T-helper 17 cell (primary cell): ENCODE measurements at places on chromosomes 4 and X.

DNA sequence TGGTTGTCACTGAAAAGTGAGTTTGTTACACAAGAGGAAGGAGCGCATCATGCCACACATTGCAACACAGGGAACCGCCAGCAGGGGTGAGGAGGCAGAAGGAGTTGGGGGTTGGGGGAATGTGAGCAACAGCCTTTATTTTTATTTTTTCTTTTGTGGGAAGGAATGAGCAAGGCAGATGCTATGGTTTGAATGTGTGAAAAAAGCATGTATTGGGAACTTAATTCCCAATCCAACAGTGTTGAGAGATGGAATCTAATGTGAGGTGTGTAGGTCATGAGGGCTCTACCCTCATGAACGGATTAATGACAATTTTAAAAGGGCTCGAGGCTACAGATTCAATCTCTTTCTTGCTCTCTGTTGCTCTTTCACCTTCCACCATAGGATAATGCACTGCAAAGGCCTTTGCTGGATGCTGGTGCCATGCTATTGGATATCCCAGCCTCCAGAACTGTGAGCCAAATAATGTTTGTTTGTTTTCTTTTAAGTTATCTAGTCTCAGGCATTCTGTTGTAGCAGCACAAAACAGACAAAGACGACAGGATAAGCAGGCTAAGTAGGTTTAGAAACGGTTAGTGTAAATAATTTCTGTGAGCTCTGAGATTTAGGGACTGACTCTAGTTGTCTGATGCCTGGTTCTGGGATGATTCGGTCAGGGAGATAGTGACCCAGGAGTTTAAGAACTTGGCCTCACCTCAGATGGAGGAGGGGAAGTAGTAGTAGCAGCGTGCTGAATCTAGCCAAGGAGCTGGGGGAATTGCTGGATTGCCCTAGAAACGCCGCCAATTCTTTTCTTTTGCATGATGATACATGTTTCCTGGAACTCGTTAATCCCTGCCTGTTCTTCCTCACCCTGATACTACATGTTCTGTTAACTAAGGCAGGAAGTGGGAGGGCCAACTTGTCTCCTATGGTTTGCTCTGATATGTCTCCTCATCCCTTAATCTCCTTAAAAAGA, 156.6 kb upstream of the CTSO start:
- no peak for DNase-seq

DNA sequence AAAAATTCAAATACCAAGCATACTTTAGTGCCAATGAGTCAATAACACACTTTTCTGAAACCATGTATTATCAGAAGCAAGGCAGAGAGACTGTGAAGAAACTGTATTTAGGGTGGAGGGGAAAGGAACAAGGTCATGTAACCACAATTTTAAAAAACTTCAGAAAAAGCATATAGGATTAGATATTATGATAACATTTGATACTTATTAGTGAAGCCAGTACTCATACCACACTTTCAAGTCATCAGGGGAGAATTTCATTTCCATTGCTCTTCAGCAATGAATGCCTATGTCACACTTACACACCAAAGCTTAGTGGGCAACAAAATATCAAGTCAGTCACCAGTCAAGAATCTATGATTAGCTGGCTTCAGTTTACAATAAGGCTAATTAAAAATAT, 602.2 kb downstream of the IL15 start:
- DNase-seq = no peak

- DNase-seq = no peak
These were observed 119.4 kb upstream of the C1GALT1C1 start for GRCh38 chrX:120749141-120749846.

DNA sequence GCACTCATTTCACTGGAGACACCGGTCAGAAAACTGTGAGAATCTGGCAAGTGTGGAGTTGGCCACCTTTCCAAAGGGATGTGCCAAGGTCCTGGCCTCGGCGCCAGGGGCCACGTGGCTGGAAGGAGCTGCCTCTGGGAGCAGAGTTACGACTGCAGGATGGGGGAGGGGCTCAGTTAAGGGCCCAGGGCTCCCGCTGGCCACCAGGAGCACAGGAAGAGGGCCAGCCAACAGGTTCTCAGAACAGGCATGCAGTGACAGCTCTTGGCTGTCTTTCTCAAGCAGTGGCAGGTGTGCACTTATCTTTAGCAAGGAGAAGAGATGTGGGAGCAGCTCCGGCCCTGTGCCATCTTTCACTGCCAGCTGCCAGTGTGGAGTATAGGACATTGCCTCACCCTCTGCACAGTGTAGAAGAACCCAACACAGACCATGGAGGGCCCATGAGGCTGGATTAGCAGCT, 115.9 kb upstream of the RBPJ start:
- no peak for DNase-seq

GRCh38 chrX:49977319-49978090, 55.1 kb downstream of the CLCN5 start:
- no peak for DNase-seq

GRCh38 chr4:66212489-66212888, 542.2 kb upstream of the EPHA5 start:
- DNase-seq = no peak

DNA sequence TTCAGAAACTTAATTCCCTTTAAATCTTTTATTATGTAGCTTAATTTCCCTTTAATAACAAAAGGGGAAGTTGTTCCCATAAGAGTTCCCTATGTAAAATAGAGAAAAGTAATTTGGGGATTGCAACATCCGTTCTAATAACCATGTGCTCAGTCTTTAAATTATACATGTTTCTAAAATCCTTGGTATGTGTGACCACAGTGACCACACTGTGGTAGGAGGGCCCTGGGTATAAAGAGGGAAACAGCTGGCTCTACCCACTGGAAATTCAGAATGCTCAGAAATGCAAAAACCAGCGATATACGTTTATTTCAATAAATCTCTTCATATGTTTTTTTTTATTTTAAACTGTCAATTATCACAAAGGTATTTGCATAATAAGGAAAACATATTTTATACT, 219.1 kb downstream of the FGF13 start:
- DNase-seq = no peak

DNA sequence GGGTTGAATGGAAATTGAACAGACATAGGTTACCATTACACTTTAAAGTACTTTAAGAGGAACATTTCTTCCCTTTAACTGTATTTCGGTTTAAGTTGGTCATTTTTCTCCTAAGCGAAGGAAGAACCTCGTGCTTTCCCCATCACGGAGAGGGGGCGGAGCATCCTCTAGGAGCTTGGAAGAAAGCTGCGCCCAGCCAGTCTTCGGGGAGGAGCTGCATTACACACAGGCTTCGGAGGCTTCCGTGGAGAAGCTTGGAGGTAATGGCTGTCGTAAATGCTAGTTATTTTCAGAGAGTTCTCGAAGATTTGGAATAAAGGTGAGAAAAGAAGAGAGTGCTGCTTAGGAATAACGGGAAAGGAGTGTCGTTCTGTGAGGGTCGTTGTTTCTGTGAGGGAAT, at the start of gene PWWP3B:
TSS of gene PWWP3B (plus strand) at position 199 of the 400 bp plus-strand sequence. CDS start 37,128 bp downstream, outside the sequence.
- DNase-seq = no peak

DNA sequence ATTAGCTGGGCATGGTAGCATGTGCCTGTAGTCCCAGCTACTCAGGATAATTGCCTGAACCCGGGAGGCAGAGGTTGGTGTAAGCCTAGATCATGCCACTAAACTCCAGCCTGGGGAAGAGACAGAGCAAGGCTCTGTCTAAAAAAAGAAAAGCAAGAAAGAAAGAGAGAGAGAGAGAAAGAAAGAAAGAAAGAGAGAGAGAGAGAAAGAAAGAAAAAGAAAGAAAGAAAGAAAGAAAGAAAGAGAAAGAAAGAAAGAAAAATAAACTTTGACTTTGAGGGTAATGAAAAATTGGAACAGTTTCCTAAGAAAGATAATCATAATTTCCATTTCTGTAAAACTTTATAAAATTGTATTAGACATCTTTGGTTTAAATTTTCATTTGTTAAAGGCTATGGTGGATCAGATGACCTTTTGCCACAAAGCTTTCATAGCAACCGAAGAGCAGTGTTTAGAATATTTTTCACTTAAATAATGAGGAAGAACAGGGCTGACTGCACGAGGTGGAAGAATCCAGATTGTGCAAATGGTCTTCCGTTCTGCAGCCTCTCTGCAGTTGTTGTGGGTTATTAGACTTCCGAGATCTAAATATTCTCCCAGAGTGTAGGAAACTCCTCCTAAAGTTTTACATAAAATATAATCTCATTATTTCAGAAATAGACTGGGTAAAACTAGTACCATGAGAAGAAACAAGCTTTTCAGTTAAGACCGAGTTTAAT, 55.9 kb downstream of the RBM47 start:
- no peak for DNase-seq

DNA sequence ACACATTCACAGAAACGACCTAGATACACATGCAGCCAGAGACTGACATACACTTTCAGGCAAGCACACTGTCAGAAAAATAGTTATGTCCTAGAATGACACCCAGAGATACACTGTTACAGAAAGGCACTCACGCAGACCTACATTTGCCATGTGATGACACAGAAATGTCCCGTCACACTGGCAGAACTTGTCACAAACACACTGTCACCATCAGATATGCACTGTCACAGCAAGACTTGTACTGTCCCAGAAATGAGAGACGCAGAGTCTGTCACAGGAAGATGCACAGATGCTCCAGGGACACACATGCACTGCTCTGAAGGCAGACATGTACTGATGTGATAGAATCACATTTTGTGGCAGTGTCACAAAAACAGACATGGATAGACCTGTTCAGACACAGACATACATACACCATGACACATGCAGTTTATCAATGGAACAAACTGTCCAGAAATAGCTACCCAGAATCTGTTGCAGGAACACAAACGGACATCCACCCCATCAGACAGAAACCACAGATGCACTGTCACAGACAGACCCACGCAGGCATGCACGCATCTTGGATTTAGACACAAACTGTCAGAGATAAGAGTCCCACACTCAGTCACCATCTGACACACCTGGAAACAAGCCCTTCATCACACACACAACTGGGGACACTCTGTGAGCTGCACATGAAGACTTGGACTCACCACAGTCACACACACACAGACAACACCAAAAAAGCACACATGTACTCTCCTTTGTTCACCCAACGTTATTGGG, 1.3 kb upstream of the PIM2 start:
- DNase-seq = no peak

- DNase-seq = no peak
These were observed 51.8 kb downstream of the MAP7D3 start for GRCh38 chrX:136199365-136199764.

DNA sequence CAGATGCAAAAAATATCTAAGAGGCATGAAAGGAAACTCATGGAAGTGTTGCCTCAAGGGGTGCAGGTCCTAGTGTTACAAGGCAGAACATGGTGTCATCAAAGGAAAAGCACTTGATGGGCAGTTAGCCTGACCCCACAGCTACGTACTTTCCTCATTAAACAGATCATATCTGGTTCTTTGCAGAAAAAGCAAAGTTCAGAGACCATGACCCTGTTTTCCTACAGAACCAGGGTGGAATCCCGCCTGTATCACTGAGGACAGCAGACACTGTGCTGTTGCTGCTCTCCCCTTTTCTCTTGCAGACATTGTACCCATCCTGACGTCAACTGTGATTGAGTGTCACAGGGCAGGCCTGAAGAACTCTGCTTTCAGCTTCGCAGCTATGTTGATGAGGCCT, 91.7 kb downstream of the RFC1 start:
- DNase-seq = no peak

- DNase-seq = no peak
These were observed 41.9 kb downstream of the POLR2B start for GRCh38 chr4:57020467-57021101.

DNA sequence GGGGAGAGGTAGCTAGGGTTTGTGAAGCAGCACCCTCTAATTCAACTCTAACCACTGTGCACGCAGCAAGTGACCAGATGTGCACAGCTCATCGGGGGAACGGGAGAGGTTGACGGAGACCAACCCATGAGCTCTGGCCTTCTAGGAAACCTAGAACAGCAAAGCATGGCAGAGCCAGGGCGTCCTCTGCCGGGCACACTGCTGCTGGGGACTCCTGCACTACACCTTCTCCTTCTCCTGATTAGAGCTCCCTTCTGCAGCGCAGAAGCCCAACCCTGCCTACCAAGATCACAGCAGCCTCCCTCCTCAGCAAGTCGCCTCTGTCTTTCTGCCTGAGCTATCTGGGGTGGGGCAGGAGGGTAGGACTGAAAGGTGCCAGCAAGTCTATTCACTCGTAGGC, 252.3 kb upstream of the PSAPL1 start:
- no peak for DNase-seq

DNA sequence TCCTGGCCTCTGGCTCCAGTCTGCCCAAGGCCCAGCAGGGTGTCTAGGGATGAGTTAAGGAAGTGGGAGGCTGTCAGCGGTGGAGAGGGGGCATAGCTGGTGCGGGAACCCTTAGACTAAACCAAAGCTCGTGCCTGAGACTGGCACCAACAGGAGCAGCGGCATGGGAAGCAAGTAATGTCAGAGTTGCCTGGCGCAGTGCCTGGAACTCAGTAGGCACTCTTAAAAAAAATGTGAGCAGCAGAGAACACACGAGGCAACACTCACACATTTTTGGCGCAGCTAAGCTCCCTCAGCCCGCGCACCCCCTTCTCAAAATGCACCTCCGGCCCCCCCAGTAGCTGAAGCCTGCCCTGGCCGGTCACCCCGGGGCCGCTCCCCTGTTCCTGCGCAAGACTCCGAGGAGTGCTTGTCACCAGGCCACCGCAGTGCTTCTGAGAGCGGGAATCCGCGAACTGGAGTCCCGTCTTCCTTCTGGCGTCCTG, 583 bp downstream of the GABRE start:
- no peak for DNase-seq

- DNase-seq = no peak
These were observed 33.8 kb downstream of the RBBP7 start for GRCh38 chrX:16836371-16836770.
